ENCODE measurements at places on chromosomes 1 and 21.
A peak's percentile ranks its signal among the peaks of the same experiment; 100 is the strongest.

DNA sequence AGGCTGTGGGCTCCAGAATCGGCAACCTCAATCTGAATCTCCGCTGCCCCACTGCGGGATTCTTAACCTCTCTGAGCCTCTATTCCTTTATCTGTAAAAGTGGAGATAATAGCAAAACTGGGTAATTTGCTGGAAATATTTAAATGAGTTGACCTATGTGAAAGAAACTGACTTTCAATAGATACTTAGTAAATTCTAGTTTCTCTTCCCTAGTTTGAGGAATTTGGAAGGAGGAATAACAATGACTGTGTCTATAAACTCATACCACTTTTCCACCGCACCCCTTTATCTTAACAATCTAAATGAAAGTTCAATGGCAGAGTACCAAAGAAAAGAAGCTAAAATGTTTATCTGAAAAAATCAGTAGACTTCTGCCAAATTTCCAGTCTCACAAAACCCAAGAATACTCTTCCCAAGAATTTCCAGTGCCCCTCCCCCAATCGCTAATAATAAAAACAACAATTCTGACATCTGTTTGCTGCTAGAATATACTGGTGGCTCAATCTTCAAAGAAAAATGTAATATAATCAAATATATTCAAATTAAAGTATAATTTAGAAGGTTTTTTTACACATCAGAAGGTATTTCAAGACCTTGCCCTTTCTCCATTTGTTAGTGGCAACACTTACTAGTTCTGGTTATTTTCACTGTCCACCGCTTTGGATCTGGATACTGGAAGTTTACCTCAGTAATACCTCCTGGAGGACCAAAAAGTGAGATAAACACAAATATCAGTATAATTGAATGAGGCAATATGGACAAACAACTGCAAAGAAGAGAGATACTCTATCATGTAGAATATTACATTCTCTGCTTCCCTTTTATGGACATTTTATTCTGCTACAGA is 171.2 kb downstream of the LTN1 start:
- no peak for DNase-seq

DNA sequence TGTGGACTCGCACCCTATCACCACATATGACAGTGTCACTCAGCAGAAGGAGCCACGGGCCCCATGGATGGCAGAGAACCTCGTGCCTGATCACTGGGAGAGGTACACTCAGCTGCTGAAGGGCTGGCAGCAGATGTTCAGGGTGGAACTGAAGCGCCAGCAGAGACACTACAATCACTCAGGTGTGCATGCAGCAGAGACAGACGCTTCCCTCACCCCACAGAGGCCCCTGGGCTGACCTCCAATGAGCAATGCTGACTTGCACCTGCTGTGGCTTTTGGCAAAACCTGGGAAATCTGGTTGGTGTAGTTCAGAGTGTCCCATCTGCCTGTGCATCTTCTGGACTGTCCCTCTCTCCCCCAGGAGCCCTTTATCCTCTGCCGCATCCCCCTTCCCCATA is 51.9 kb downstream of the KIAA1614 start:
- DNase-seq = no peak

DNA sequence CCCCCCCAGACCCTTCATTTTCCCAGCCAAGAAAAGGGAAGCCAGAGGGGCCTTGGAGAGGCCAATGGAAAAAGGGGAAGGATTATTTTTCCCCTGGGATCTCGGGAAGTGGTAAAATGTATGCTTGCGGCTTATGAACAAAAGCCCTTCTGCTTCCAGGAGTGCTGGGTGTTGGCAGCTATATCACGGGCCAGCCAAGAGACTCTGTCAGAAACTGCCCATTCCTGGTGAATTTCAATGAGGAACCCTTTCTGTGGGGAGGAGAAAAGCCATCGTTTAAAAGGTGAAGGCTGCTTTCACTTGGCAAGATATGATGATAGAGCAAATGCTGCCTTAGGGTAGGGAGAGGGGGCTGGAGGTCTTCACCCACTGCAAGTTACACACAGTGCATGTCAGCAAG is 69.7 kb upstream of the ZC3H12A start:
- DNase-seq = no peak

GRCh38 chr1:55329091-55329490 is 113.9 kb upstream of the USP24 start:
- no peak for DNase-seq

DNA sequence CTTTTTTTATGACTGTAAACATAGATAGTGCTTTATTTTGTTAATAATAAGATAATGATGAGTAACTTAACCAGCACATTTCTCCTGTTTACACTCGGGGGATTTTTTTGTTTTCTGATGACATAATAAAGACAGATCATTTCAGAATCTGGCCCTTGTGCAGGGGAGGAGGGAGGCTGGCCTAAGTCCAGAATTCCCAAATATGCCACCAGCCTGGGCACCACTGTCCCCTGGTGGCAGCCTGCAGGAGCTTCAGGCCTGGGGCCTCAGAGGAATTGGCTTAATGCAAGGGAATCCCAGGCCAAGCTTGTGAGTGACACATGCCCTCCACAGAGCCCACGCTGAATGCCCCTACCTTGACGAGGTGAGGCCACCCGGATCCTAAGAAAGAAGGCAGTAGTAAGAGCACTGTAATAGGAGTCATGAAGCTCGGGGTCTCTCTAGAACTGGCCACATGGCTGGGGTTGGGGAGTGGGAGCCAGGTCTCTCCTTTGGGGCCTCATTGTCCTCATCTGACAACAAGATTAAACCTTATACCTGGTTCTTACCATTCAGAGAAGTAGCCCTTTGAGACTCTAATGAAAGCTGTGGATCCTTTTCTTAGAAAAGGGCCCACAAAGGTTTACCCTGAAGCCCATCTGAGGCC is 24.1 kb downstream of the ETNK2 start:
- DNase-seq = no peak

- DNase-seq = no peak
These were observed 163.4 kb downstream of the ADGRL4 start for GRCh38 chr1:78843111-78843510.

DNA sequence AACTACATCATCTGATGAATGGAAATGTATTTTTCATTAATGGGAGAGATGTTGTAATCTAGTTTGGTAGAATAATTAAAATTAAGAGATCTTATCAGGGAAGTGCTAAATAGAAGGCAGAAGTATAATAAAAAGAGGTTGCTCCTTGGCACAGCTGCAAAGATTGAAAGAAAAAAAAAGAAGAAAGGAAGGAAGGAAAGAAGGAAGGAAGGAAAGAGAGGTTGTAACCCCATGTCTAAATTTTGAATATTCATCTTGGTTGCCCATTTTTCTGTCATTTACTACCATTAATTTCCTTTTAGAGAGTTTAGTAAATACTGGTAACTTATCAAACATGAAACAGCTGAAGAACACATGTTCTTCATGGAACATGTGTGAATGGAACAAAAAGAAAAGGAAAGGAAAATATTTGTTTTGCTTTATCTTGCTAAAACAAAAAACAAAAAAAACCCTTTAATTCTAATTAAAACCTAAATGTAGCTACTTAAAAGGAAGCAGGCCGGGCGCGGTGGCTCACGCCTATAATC is 10.5 kb upstream of the MDM4 start:
- DNase-seq = no peak

DNA sequence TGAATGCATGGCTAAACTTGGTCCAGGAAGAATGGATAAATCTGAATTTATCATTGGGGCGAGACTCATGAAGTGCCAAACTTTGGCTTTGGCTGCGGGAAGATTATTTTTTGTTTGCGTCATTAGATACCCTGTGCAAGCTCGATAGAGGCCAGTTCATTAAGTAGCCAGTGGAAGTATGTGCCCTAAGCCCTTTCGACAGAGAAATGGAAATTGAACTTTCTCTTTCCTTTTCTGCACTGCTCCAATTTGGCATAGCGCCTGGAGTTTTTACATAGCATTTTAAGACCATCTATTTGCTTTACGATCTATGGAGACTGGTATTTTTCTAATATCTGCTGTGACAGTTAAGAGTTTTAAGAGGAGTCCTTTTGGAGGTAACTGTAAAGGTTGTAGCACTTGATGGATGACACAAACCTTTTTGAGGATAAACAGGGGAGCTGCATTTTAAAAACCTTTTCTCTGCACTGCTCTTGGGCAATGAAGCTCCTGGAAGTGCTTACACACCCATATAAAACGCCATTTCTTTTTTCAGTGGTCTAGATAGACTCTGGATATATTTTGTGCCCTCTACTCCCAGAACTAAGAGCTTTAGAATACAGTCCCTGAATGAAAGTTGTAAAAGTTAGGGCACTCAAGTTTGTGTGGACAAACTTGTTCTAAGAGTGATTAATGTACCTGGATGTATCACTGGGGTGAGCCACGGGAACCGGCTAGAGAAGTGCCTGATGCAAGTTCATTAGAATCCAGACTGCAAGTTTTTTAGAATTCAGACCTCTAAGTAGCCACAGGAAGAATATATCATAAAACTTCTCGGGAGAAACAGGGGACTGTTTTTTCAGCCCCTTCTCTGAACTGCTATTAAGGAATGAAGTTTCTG is 41.3 kb upstream of the CFHR3 start:
- no peak for DNase-seq

- DNase-seq = no peak
These were observed 139.9 kb downstream of the DHRS3 start for GRCh38 chr1:12477936-12478611.

- DNase-seq = no peak
These were observed 4.6 kb downstream of the CRYBG2 start for GRCh38 chr1:26349188-26349876.

- no peak for DNase-seq
These were observed 37.9 kb upstream of the C1orf198 start for GRCh38 chr1:230906226-230906625.

DNA sequence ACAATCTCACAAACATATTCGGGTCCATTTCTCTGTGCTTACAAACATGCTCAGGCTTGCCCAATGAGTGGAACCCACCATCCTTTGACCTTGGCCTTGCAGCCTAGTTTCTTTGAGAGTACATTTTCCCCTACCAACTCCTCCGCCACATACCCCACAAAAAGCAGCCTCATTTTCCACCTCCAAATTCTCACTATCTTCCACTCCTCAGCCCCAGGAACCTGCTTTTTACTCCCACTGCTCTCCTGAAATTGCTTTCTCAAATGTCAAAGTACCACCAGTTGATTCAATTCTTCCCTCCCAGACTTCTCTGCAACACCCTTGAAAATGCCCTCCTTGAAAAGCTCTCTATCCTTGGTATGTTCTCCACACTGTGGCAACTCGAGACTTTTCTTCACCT is 103.8 kb downstream of the RUNX1 start:
- no peak for DNase-seq

- no peak for DNase-seq
These were observed 49.6 kb upstream of the LRP8 start for GRCh38 chr1:53377438-53377841.

- no peak for DNase-seq
These were observed 763.6 kb downstream of the ADGRL2 start for GRCh38 chr1:82564333-82564732.

DNA sequence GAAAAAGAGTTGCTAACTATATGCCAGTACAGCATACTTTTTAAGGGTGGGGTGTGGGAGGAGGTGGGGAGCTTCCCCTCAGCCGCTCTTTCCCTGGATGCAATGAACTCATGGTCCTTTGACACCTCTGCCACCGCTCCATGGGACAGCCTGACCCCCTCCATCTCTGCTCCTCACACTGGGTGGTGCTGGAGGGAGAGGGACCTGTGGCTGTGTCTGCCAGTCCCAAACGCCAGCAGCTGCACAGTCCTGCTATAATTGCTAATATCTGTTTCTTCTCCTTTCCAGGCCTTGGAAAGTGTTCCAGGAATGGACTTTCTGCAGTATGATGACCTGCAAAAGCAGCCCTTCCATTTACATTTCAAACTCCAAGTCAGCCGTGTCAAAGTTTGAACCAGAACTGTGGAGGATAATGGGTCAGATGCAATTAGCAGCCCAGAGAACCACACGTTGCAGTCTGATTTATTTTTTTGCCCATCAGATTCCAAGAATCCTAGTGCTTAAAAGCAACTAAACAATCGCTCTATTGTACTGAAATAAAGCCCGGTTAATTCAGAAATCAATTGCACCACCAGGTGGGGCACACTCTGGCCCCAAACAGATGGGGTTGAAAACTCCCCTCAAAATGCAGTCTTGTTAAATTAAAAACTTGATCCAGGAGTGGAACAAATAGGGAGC is 160.7 kb upstream of the LMO4 start:
- DNase-seq = no peak

GRCh38 chr1:63773815-63774616 is at the start of gene ROR1:
ROR1 (plus strand) TSS chr1:63774017.
- DNase-seq = peak; percentile 57

- DNase-seq = no peak
These were observed 57.3 kb downstream of the PKN2 start for GRCh38 chr1:88741413-88741812.

- peak; percentile 22 for DNase-seq
These were observed 71.8 kb downstream of the DISP3 start for GRCh38 chr1:11550664-11551283.

GRCh38 chr1:59143811-59144210 is 153.1 kb upstream of the FGGY start:
- no peak for DNase-seq

DNA sequence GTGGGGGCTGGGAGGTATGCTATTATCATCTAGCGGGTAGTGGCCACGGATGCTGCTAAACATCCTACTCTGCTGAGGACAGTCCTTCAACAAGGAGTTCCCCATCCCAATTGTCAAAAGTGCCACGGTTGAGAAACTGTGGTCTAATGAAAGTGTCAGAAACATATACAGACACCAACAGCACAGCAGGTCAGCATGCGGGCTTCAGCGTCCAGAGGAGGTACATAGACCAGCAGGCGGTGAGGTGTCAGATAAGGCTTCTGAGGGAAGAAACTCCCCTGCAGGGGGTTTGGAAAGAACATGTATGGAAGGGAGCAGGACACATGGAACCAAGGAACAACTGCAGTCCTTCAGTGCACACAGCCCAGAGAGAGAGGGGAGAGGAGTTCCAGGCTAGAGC is 4.8 kb upstream of the TTC4 start:
- no peak for DNase-seq

DNA sequence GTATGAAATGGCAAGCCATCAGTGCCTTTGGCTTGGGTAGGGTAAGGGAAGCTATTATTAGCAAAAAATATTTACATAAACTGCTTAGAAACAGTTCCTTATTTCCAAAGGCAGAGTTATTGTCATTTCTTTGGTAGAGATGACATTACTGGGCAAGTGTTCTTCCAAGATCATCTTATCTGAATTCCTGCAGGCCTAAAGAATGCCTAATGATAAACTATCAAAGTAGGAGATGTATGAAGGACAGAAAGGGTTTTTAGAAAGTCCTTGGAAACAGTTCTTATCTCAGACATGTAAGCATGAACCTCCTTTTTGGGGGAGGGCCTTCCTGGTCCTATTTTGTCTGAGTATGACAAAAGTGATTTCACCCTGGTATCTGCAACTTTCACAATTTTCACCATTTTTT is 5.1 kb upstream of the FRRS1 start:
- DNase-seq = no peak

GRCh38 chr1:66290761-66291530 is 243.0 kb upstream of the SGIP1 start:
- no peak for DNase-seq

All from CD4-positive, alpha-beta T cell treated with Interleukin-1 beta for 1 hour (primary cell).